Breast epithelium (tissue), 4 donors: ENCODE measurements at places on chromosomes 7 and 10. TPM values are rescaled to one million over a fixed set of nuclear protein-coding genes. Genes with fewer than 3 reads are reported as not detected.

SNCG gene
- total RNA-seq: 53.7 TPM

KCNMA1 gene
- total RNA-seq: 15.1 TPM

THNSL1 gene
- 4.2 TPM for total RNA-seq

TYW1B gene
- 10.2 TPM for total RNA-seq

ZNF804B gene
- 0.33 TPM for total RNA-seq

SPDYE5 gene
- not detected for total RNA-seq

TMEM139 gene
- 14.4 TPM for total RNA-seq

COX19 gene
- 8.5 TPM for total RNA-seq

CNPY1 gene
- 0.29 TPM for total RNA-seq

USP6NL gene
- 19.7 TPM for total RNA-seq

ANKRD2 gene
- total RNA-seq: not detected

FRMD4A gene
- total RNA-seq: 27.5 TPM

SORCS1 gene
- 3.3 TPM for total RNA-seq

GIMAP4 gene
- total RNA-seq: 19.3 TPM

TMEM213 gene
- total RNA-seq: 0.88 TPM

PRKAR2B gene
- total RNA-seq: 252 TPM

NUTM2E gene
- 0.73 TPM for total RNA-seq
